ENCODE measurements at places on chromosomes 16 and 17. TPM values are rescaled to one million over a fixed set of nuclear protein-coding genes. Genes with fewer than 3 reads are reported as not detected.
A peak's percentile ranks its signal among the peaks of the same experiment; 100 is the strongest.

DNA sequence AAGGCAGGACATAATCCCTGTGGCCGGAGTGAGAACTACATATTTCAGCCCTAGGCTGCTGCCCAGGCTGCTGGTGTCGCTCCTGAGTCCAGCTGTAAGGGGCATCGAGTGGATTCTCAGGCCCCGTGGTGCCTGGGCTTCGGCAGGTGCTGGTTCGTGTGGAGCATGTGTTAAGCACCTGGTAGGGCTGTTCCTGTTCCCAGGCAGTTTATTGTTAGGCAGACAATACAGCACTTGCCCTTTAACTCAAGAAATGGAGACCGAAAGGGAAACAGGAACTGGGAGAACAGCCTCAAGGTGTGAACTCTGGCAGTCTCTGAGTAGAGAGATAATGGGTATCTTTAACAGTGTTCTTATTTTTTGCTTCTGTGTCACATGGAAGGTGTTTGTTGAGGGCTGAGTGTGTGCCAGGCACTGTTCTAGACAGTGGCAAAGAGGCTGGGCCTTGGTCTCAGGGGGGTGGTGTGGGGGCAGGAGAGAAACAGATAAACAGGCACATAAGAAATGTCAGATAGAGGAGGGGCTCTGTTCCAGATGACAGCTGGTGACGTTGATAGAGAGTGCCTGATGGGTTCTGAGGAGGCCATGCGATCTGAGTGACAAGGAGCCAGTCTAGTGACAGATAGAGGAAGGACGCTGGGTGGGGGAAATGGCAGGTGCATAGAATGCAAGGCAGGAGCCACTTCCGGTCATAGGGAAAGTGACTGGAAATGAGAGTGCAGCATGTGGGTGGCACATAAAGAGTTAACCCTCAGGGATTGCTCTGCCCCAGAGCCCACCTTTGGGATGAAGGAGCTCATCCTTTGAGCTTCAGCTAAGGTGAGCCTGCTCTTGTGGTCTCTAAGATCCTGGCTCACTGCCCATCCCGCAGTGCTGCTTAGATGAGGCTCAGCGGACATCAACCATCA lies 33.8 kb downstream of the EPN2 start:
- H3K4me1 ChIP-seq: no peaks in the 10 kb centered on the region
- no peak overlapping the region for H3K4me3 ChIP-seq

DNA sequence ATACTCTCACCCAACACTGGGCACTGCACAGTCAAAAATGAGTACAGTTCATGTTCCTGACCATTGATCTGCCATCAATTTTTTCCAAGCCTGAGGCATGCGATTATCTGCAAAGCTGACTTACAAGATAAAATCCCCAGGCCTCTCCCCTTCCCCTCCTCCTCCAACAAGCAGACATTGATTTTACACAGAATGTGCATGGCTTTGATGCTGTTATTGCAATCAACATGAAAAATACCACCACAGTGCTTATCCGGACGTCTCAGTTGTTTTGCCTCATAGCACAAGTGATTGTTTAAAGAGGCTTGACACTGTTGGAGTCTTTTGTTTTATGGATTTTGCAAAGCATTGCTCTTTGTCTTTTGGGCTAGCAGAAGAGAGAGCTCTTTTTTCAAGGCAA lies 163.8 kb downstream of the TOX3 start:
- H3K27ac ChIP-seq: no peak overlapping the region
- no peak for DNase-seq
- H3K4me3 ChIP-seq: no peak overlapping the region
- H3K4me1 ChIP-seq: no peaks in the 10 kb centered on the region

- H3K4me3 ChIP-seq: no peak overlapping the region
- H3K36me3 ChIP-seq: no peaks in the 10 kb centered on the region
- H3K27me3 ChIP-seq: no peaks in the 10 kb centered on the region
These were observed 32.4 kb downstream of the FOXK2 start for GRCh38 chr17:82551779-82552457.

GRCh38 chr16:61471737-61472136 lies 564.5 kb downstream of the CDH8 start:
- H3K27me3 ChIP-seq: no peaks in the 10 kb centered on the region
- H3K36me3 ChIP-seq: no peaks in the 10 kb centered on the region
- H3K4me1 ChIP-seq: no peaks in the 10 kb centered on the region
- no peak for DNase-seq
- H3K4me3 ChIP-seq: no peak overlapping the region

- no peak for DNase-seq
- no peak overlapping the region for H3K4me3 ChIP-seq
- H3K27ac ChIP-seq: no peak overlapping the region
- no peaks in the 10 kb centered on the region for H3K4me1 ChIP-seq
These were observed 328.1 kb downstream of the CA10 start for GRCh38 chr17:51830451-51830850.

GRCh38 chr16:1060416-1061340 lies 11.9 kb upstream of the SSTR5 start:
- H3K4me1 ChIP-seq: no peaks in the 10 kb centered on the region
- H3K4me3 ChIP-seq: no peak overlapping the region
- H3K27ac ChIP-seq: no peak overlapping the region
- no peak for DNase-seq
- H3K27me3 ChIP-seq: peaks cover 27% of the 10 kb centered on the region
- no peaks in the 10 kb centered on the region for H3K36me3 ChIP-seq

DNA sequence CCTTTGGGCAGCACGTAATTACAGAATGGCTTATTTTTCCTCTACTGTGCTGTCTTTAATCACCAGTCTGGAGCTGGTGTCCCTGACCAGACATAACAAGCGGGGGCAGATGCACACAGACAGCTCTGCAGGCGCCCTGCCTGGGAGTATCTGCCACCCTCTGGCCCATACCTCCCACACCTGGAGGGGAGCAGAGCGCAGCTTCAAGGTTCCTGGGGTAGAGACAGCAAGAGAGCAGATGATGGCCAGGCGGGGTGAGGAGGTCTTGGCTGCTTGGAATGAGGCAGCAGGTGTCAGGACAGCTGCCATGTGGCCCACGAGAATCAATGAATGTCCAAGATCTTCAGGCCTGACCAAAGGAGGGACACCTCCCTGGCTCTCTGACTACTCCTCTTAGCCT lies 23.8 kb downstream of the TMEM94 start:
- H3K4me3 ChIP-seq: no peak overlapping the region
- H3K36me3 ChIP-seq: no peaks in the 10 kb centered on the region
- H3K27ac ChIP-seq: no peak overlapping the region
- no peak for DNase-seq
- H3K4me1 ChIP-seq: no peaks in the 10 kb centered on the region

GRCh38 chr17:72461757-72462156 lies 340.9 kb downstream of the SOX9 start:
- H3K27ac ChIP-seq: no peak overlapping the region
- no peaks in the 10 kb centered on the region for H3K27me3 ChIP-seq
- peaks cover 5% of the 10 kb centered on the region for H3K4me1 ChIP-seq
- no peak overlapping the region for H3K4me3 ChIP-seq
- no peak for DNase-seq

GRCh38 chr17:9928601-9929333 lies 23.7 kb upstream of the RCVRN start:
- no peak overlapping the region for H3K4me3 ChIP-seq
- H3K27me3 ChIP-seq: no peaks in the 10 kb centered on the region
- no peaks in the 10 kb centered on the region for H3K4me1 ChIP-seq
- DNase-seq: peak; percentile 31
- H3K27ac ChIP-seq: no peak overlapping the region
- no peaks in the 10 kb centered on the region for H3K36me3 ChIP-seq

- H3K27me3 ChIP-seq: no peaks in the 10 kb centered on the region
These were observed 15.0 kb downstream of the C16orf46 start for GRCh38 chr16:81061871-81062608.

GRCh38 chr16:56282451-56282850 lies 91.2 kb downstream of the GNAO1 start:
- no peak for DNase-seq
- H3K27me3 ChIP-seq: no peaks in the 10 kb centered on the region
- H3K27ac ChIP-seq: no peak overlapping the region
- no peak overlapping the region for H3K4me3 ChIP-seq
- H3K4me1 ChIP-seq: no peaks in the 10 kb centered on the region
- no peaks in the 10 kb centered on the region for H3K36me3 ChIP-seq

DNA sequence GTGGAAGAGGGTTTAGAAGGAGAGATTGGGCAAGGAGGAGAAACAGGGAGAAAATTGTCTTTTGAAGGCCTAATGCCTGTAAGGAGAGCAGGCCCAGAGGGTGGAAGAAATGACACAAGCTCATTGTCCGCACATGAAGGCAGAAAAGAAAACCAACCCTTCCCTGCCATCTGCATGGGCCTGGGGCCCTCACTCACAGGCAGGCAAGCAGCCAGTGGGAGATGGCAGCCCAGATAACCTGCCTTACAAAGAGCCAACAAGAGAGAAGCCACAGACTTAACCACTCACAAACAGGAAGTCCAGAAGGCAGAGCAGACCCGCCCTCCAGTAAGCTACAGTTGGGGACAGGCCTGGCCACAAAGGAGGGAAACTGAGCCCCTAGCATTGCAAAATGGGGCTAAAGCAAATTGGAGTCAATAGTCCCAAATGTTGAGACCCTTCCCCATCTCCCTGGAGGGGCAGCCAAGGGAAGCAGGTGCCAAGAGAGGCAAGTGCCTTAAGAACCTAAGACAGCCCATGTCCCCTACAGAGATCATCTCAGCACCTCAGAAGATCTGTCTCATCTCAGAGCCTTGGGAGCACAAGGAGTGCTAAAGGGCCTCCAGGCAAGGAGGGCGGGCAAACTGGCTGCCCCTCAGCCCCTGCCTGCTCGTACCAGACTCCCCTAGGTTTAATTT lies 7.3 kb upstream of the TSPOAP1 start:
- H3K4me3 ChIP-seq: no peak overlapping the region
- H3K4me1 ChIP-seq: peaks cover 8% of the 10 kb centered on the region
- DNase-seq: no peak
- no peaks in the 10 kb centered on the region for H3K36me3 ChIP-seq

GRCh38 chr16:4780235-4780634 lies 7.9 kb downstream of the SEPTIN12 start:
- DNase-seq: no peak
- no peaks in the 10 kb centered on the region for H3K36me3 ChIP-seq
- H3K27ac ChIP-seq: no peak overlapping the region
- no peaks in the 10 kb centered on the region for H3K4me1 ChIP-seq
- H3K4me3 ChIP-seq: no peak overlapping the region

DNA sequence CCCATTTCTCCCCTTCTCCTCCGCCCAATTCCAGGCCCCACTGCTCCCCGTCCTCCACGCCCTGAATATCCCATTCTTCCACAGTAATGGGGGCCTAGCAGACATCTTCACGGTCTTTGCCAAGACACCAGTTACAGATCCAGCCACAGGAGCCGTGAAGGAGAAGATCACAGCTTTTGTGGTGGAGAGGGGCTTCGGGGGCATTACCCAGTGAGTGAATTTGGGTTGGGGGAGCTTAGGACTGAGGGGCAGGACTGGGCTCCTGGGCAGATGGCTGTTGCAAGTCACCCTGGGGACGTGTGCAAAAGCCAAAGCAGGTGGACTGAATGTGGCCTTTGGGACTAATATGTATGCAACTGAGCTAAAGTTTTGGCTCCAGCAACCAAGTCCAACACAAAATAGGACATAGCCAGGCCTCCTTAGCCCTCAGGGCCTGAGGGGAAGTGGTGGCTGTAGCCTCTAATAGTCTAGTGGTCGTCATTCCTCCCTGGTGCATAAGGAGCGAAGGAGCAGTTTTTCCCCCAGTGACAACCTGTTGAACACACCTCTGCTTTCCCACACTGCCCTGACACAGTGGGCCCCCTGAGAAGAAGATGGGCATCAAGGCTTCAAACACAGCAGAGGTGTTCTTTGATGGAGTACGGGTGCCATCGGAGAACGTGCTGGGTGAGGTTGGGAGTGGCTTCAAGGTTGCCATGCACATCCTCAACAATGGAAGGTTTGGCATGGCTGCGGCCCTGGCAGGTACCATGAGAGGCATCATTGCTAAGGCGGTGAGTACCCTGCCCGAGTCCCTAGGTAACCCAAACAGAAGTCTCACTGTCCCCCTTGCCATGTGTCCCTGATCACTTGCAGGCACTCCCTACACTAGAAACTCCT lies 2.6 kb downstream of the ACADVL start:
- peak overlapping the region; percentile 49 for H3K27ac ChIP-seq
- peaks cover 26% of the 10 kb centered on the region for H3K4me1 ChIP-seq
- H3K36me3 ChIP-seq: peaks cover 63% of the 10 kb centered on the region
- peak; percentile 13 for DNase-seq
- no peaks in the 10 kb centered on the region for H3K27me3 ChIP-seq
- H3K4me3 ChIP-seq: no peak overlapping the region

Gene SOX15
- total RNA-seq: 1.3 TPM

Gene CAMKK1
- total RNA-seq: 6.1 TPM

Gene ZNF594
- 20.7 TPM for total RNA-seq

Gene NUDT7
- total RNA-seq: 1.2 TPM

Gene BORCS6
- 3.7 TPM for total RNA-seq

Gene EXOC3L1
- total RNA-seq: 0.32 TPM

Gene RECQL5
- 39.0 TPM for total RNA-seq

Gene NHLRC4
- 0.21 TPM for total RNA-seq

Gene CA4
- total RNA-seq: not detected
